ENCODE measurements at places on chromosomes 2 and 18.

GRCh38 chr18:7678801-7679200 is 111.7 kb downstream of the PTPRM start:
- DNase-seq = no peak

DNA sequence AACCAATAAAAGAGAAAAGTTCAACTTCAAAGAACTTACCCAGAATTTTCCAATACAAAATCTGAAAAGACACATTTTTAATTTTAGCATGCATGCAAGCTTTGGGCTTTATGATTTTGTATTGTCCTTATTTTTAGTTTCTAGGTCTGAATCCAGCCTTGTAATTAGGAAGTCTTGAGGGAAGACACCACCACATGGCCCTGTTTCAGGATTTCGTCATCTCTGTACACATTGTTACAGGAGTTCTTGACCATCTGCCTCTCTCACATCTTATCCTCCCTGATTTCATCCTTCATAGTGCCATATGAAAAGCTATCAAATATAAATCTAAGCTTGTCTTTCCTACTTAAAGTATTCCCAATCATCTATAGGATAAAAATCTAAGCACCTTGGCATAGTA is 176.1 kb downstream of the TXNL1 start:
- DNase-seq = no peak

DNA sequence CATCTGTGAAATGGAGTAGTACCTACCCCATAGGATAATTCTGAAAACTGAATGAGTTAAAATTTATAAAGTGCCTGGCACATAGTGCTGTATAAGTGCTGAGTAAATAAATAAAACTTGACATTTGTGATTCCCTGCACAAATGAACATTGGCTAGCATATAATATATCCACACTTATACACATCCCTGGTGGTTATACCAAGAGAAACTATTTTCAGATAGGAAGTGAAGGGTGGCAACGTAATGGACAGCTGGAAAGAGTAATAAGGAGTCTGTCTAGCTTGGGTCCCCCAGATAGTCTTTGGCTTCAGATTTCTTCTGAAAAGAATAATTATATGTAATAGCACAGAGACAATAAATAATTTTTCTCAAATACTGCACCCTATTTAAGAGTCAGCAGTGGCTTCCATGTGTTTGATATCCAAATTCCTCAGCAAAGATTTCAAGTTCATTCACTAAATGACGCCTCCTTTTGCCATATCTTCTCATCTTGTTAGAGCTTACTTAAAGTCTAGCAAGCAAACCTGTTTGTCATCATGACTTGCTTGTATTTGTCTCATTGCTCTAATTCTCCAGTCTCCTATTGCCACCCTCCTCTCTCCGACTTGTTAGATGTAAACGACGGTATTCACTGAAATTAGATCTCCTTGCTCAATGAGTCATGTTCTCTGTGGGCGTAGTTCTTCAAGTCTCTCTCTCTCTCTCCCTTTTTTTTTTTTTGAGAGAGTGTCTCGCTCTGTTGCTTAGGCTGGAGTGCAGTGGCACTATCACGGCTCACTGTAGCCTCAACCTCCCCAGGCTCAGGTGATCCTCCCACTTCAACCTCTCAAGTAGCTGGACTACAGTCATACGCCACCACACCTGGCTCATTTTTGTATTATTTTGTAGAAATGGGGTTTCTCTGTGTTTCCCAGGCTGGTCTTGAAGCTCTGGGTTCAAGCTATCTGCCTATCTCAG is 8.7 kb upstream of the ADGRF3 start:
- no peak for DNase-seq

- no peak for DNase-seq
These were observed 14.6 kb upstream of the AFG3L2 start for GRCh38 chr18:12391487-12392165.

GRCh38 chr18:8807488-8807805 is 102.1 kb downstream of the MTCL1 start:
- no peak for DNase-seq

DNA sequence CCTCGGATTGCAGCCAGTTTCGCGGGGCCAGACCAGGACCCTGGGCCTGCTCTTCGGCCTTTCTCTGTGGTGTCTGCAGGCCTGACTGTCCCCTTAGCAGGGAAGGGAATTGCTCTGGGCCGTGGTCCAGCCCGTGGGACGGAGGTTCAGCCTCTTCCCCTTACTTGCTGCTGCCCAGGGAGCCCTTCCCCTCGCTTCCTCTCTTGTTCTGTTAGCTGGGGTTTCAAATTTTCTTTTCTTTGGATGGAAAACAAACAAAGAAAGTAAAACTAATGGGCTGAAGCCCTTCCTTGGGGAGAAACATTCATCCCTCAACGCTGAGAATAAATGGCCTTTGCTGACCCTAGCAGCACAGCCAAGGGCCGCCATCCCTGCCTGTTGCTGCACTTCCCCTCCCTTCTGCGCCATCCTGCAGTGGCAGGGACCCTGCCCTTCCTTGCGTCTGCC is 52.4 kb downstream of the ASAP2 start:
- DNase-seq = no peak

DNA sequence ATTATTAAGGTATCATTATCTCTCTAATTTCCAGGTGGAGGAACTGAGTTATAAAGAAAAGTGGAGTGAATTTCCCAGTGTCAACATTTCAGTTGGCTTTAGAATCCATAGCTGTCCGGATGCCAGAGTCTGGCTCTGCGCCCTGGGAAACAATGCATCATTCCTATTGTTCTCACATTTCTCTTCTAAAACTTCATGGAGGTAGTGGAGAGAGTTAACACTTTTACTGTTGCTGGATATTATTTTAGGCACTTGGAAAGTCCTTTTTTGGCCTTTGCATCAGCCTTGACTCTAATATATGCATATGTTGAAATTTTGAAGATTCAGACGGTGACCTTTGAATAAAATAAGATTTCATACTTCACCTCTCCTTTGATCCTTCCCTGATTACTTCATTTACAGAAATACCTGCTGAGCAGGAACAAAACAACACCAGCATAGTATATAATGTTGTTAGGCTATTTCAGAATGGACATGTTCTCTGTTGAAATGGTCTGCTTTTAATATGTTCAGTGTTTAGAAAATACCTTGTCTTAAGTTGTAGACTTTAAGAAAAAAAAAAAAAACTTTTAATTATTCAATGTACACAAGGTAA is 148.8 kb downstream of the EPHA4 start:
- no peak for DNase-seq

GRCh38 chr2:133360882-133361281 is 207.4 kb downstream of the NCKAP5 start:
- DNase-seq = no peak

GRCh38 chr2:189659734-189660133 is 1.5 kb upstream of the ASNSD1 start:
- no peak for DNase-seq

- DNase-seq = no peak
These were observed 137.2 kb upstream of the KLHL14 start for GRCh38 chr18:32909798-32910561.

- DNase-seq = no peak
These were observed 193.6 kb downstream of the MTCL1 start for GRCh38 chr18:8899000-8899399.

DNA sequence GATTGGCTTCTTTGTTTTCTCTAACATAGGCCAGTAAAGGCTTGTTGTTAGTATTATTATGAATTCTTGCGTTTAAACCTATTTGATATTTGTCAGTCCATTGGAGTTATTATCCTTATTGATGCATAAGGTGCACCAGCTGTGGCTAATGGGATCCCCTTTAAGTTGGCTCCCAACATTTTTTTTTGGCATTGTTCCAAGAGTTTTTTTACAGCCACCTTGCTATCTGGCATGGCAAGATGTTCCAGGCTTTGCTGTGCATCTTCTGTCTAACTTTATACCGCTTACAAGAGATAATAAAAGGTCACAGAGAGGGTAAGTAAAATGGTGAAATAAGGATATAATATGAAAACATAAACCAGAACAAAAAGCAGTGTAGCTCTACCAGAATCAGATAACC is 157.5 kb upstream of the TACR1 start:
- no peak for DNase-seq

GRCh38 chr2:79887747-79888374 is 375.0 kb downstream of the CTNNA2 start:
- no peak for DNase-seq

DNA sequence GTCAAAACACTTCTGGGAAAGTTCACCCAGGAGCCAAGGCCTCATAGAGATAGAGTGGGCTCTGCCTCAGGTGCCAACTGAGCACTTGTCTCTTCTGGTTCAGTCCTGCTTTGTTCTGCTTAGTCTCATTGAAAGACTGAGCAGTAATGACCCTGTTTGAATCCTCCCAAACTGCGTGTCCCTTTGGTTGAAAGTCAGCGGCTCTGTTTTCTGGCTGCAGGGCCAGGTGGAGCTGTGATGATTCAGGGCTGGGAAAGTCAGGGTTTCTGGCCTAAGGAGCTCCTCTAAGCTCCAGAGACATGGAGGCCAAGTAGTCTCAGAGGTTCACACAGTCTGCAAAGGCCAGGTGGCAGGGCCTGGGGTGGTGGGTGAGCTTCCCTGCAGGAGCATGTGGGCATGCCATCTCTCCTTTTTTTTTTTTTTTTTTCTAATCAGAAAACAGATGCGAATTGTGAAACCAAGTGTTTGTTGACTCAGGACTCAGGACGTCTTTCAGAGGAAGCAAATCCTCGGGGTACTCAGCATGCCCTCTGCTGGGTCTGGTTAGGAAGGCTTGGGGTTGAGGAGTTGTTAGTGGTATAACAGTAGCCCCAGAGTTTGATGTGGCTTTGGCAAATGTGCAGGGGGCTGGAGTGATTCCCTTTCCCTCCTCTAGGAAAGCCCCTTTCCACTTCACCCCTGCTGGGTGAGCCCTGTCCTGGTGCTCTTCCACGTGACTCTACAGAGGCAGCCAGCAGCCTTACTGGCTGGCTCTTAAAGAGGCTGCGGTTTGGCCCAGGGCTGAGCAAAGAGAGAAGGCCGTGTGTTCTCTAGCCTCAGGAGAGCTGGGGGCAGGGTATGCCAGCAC is 38.3 kb downstream of the TMEM17 start:
- DNase-seq = no peak

GRCh38 chr2:32960647-32961403 is 14.1 kb downstream of the LTBP1 start:
- no peak for DNase-seq

GRCh38 chr2:100568989-100569388 is 6.2 kb downstream of the PDCL3 start:
- no peak for DNase-seq

GRCh38 chr18:44920441-44920840 is 239.8 kb downstream of the SETBP1 start:
- no peak for DNase-seq

GRCh38 chr2:140975237-140975636 is 1155.6 kb downstream of the LRP1B start:
- no peak for DNase-seq

DNA sequence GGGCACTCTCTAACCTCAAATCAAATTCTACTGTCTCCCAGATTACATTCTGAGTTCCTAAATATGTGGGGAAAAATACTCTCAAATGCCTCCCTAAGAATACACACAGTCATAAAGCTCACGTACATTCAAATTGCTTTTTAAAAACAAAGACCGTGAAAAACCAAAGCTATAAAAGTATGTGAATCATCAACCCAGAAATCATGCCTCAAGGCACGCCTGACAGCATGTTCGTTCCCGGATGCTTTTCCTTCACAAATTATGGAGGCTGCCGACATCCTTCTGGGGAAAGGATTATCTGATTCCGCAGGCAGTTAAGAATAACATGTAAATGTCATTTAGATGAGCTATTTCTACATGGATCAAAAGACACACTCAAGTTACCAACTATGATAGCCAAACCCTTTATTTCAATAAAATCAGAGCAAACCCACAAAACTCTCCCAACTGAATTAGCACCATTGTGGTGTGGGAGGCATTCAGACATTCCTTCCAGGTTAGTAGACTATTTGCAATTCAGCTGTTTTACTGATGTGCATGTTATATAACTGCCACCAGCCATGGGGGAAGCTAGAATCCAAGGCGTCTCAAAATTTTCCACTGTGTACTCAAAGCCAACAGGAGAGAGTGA is 398.2 kb upstream of the TRIB2 start:
- DNase-seq = no peak

DNA sequence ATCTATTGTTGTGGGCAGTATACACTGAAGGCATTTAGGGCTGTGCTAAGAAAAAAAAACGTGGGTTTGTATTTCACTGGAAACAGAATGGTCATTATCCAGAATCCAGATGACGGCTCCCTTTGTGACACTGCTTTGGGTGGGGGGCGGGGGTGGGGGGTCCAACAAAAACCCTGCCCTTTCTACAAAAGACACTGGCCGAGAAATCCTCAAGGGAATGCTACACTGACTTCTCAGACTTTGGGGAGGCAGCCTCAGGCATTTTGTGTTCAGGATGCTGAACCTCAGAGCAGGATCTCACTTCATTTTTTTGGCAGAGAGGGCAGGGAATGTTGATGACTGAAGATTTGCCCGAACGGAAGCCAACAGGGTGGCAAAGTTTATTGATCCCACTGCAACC is 417.1 kb downstream of the HRH4 start:
- DNase-seq = no peak

GRCh38 chr18:37582261-37582660 is 16.7 kb upstream of the CELF4 start:
- no peak for DNase-seq

- no peak for DNase-seq
These were observed 153.9 kb upstream of the LGALSL start for GRCh38 chr2:64300066-64300465.

GRCh38 chr2:205858881-205859441 is 176.7 kb downstream of the NRP2 start:
- DNase-seq = no peak

DNA sequence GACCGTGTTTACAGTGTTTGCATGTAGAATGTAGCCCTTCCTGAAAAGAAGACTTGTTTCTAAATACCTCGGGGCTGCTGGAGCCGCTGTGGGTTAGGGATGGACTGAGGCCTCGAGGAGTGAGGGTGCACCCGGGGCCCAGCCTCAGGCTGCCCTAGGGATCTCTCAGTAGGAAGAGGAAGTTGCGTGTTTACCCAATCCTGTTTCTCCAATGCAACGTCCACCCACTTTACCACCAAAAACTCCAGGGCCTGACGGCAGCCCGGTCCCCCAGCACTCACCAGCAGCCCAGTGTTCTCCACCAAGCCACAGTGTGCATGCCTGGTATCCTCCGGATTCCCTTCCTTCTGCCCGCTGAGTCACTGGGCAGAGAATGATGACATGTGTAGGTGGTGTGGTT is 255.8 kb downstream of the GLI2 start:
- DNase-seq = no peak

- no peak for DNase-seq
These were observed 127.1 kb downstream of the SOCS6 start for GRCh38 chr18:70415823-70416488.

DNA sequence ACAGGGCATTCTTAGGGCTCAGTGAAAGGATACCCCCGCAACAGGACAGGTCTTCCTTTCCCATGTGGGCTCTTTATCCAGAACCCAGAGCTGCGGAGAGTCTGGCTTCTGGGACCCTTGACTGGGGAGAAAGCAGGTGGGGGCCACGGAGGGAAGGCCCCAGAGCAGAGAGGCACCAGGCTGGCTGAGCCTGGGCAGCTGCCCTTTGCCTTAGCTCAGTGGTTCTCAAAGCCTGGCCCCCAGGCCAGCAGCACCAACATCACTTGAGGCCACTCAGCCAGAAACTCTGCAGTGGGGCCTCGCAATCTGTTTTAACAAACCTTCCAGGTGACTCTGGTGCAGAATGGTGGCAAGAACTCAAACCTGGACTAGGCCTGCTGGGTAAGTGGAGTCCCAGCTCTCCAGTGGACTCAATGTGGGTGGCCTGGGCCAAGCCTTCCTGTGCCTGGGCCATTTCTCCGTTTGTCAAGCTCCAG is 1.6 kb upstream of the TMEM37 start:
- no peak for DNase-seq

Data from esophagus squamous epithelium (tissue), 5 donors.